Stimulated activated CD4-positive, alpha-beta T cell treated with anti-CD3 and anti-CD28 coated beads, Interleukin-2, amount 100 ng/mL, for 24 hours (primary cell): ENCODE measurements at places on chromosomes 5 and 9.
A peak's percentile ranks its signal among the peaks of the same experiment; 100 is the strongest.

GRCh38 chr5:133927300-133928180 is 40.9 kb downstream of the C5orf15 start:
- no peak for DNase-seq

- peak; percentile 52 for DNase-seq
Measured at GRCh38 chr9:15211160-15211814, 95.7 kb downstream of the TTC39B start.

- DNase-seq, result no peak
Measured at GRCh38 chr9:15592317-15592716, 39.5 kb downstream of the CCDC171 start.

DNA sequence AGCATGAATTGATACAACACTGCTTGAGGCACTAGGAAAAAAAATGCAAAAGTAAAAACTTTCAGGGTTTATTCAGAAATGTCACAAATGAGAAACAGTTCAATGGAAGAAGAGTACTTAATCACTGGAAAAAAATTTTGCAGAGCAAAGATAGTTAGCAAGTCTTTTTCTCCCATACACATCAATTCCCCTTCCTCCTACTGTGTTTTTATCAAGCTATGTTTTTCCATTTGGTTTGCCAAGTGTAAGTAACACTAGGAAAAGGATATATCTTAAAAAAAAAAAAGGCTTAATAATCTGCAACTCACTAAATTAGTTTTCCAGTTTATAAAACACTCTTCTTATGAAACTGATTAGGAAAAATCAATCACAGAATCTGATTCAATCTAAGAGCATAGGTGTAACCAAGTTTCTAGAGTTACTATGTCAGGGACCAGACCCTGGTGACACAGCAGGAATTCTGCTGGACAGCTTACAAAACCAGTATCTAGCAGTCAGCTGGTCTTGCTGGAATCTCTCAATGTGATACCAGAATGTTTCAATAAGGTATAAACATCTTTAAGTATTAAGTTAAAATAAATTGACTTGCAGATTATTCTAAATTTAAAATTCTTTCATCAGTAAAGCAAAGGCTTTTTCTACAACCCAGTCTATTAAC is 34.7 kb downstream of the RNF145 start:
- no peak for DNase-seq

DNA sequence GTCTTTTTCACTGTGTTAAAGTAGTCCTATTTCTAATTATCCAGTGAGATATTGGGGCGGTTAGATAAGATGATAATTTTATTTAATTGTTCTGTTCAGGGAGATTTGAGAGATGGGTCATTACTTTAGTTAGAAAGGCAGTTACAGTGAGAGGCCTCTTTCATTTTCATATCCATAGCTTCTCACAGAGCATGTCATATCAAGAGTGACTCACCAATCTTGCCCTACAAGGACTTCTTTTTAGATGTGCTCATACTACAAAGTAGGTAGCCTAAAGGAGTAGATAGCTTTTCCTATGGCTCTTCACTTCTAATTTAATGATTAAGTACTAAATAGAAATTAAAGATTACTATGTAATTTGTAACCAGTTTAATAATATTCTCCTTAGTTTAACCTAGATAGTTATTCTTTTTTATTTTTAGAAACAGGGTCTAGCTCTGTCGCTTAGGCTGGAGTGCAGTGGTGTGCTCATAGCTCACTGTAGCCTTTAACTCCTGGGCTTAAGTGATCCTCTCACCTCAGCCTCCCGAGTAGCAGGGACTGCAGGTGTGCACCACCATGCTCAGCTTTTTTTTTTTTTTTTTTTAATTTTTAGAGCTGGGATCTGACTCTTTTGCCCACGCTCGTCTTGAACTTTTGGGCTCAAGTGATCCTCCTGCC is 71.0 kb downstream of the FER start:
- DNase-seq, result no peak

DNA sequence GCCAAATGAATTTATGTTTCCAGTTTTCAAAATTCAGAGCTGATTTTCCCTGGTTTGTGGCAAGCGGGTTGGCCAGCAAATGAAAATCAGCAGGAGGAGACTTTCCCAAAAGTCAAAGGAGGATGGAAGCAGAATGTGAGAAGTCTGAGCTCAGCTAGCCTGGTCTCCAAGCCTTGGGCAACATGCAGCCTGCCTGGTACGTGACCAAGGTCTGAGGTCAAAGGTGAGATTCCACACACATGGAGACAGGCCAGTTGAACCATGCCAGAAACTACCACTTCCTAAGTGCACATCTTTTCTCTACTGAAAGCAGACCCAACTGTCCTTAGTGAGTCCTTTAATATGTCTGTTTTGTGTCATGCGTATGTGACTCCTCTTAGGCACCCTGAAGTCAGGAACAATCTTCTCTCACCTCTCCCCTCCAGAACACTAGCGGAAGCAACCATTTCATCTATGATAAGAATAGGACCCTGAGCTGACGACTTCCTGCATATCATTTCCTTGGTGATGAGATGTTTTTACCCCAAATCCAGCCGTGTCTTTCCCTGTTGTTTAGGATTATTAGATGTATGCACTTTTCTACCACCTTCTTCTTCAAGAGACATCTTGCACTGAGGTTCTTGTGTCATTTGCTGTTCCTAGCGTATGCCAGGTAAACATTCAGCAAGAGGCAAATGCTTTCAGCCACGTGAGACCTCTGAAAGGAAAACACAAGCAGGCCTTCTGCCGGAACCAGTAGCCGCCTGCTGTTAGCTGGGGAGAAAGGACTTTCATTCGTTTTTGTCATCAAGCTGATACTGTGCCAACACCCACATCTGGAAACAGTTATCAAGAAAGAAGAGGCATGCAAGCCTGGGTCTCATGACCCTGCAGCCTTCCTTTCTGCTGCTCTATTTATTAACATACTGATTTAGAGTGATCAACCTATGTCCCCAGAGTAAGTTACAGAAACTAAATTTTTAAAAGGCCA is 9.7 kb upstream of the TGFBI start:
- no peak for DNase-seq

DNA sequence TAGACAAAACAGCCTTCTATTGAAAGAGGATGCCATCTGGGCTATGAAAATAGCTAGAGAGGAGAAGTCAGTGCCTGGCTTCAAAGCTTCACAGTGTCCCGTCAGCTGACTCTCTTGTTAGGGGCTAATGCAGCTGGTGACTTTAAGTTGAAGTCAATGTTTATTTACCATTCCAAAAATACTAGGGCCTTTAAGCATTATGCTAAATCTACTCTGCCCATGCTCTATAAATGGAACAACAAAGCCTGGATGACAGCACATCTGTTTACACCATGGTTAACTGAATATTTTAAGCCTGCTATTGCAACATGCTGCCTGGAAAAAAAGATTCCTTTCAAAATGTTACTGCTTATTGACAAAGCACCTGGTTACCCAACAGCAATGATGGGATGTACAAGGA is 309.1 kb downstream of the NTRK2 start:
- DNase-seq, result no peak

DNA sequence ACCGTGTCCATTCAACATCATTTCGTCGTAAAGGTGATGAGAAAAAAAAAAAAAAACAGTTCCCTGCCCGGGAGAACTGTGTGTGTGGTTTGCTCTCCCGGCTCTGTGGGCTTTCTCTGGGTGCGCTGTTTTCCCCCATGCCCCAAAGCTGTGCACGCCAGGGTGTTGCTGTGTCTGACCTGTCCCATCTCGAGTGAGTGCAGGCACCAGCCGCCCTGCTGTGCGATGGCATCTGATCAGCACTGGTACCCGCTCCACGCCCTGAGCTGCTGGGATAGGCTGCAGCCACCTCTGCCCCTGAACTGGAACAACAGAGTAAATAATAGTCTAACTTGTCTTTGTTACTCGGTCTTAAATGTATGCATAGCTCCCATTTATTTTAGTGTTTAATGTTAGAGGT is 33.3 kb downstream of the CEP72 start:
- no peak for DNase-seq

DNA sequence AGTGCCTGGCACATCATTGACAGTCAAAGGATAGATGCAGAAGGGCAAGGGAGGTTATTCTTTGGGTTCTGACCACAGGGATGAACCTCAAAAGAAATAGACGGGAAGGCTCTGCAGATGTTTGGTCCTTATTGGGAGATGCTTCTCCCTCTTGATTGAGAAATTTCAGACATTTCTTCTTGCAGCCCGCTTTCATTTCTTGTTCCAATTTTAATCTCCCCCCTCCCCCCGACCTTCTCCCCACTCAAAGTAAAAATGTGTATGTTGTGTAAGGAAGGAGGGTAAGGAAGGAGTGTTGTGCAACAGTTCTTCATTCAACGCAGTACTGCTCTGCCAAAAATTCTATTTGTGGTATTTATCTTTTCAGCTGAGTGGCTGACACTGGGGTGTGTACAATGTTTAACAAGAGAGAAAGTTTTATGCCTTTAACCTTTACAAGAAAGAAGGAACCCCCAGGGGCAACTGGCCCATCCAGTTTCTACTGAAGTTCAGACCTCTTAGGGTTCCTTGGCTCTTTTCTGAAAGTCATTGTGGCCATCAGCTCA is 46.3 kb upstream of the TNFSF15 start:
- no peak for DNase-seq

DNA sequence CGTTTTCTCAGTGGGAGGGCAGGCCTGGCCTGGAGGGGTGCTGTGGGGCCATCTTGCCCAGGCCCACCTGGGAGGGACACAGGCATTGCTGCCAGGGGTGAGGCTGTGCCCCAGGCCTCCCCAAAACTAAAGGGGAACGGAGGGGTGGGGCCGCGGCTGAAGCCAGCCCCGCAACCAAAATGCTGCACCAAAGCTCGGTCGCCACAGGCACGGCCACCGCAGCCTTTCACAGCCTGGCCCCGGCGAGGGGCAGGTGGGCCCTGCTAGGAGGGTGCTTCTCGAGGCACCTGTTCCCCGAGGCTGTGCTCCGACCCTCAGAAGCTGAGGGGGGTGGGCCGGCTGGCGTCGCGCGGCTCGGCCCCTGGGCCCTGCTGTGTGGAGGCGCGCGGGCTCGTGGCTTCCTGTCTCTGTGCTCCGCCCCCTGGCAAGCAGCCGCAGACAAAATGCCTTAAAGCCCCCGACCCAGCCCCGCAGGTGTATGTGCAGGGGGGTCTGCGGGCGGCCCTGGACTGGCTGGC is 57.6 kb downstream of the JAK2 start:
- DNase-seq, result no peak

GRCh38 chr5:140432916-140433315 is 31.3 kb downstream of the ANKHD1 start:
- DNase-seq, result no peak
